ENCODE measurements at places on chromosomes 1 and 21. TPM values are rescaled to one million over a fixed set of nuclear protein-coding genes. Genes with fewer than 3 reads are reported as not detected.

DNA sequence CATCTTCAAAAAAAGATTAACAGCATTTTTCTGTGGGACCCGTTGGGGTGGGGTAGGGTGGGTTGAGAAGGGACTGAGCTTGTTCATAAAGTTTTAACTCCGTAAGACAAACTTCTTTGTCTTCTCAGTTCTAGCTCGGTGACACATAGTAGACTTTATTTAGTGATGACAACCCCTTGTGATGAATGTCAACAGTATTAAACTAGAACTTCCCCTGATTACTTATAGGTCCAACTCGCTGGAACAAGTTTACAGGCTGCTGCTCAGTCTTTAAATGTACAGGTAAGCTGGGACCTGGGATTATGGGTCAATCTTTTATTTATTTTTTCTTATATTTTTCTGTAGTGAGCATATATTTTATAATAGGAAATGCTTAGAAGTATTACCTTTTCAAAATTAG lies 148.4 kb downstream of the CD247 start:
- no peak for DNase-seq

DNA sequence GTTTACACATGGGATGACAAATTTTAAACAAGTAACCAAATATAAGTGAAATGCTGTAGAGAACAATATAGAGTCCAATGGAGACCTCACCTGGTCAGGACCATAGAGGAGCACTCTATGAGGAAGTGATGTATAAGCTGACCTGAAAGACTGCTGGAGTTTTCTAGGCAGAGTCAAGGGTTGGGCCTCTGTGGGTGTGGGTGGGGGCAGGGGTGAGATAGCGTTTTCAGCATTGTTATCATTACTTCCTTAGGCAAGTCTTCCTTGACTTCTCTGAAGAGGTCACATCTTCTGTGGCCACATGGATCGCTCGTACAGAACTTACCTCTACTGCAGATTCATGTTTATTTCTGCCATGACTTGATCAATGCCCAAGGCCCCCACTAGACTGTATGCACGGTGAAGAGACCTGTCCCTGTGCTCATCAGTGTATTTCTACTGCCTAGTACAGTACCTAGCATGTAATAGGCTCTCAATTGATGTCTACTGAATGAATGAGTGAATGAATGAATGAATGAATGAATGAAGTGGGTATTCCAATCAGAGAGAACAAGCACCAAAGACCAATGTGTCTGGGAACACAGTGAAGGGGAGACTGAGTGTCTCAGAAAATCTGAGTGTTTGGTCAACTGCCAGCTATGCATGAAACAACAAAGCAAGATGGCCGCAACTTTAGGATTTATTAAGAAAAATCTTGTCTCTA lies 116.5 kb downstream of the RNF220 start:
- DNase-seq: no peak

- DNase-seq: no peak
Observed at GRCh38 chr1:43447891-43448708, 5.6 kb downstream of the HYI start.

- DNase-seq: no peak
Observed at GRCh38 chr21:42760361-42760950, 107.0 kb downstream of the PDE9A start.

DNA sequence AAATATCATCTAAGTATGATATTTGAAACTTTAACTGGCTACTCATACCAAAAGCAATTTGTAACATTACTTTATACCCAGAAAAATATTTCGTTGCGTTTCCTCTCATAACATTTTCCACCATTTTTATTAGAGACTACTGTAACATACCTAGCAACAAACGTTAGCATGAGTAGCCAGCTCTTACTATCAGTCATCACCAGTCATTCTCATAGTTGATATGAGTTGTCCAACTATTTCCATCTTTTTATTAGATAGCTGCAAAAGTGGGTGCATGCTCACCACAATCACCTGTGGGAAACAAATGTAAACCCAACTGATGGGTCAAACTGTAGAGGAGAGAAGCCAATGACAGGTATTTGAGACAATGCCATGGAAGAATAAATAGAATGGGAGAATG lies 114.6 kb downstream of the AKT3 start:
- DNase-seq: no peak

Gene TNFAIP8L2
- 2.2 TPM for total RNA-seq

DNA sequence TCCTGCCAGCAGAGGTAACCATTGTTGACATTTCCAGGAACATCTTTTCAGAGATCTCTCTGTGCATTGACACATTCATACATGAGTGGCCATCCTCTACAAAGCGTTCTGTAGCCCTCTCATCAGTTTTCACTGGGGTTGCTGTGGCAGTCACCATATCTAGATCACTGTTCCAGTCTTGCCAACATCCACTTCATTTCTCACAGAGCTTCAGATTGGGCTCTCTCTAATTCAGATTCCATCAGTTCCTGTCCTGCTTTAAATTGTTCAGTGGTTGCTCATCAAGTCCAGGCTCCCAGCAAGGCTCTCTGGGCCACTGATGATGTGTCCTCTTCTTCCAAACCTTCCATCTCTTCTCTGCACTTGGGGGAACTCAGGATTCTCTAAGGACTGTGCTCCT lies 173.7 kb downstream of the KCNJ6 start:
- DNase-seq: no peak

GRCh38 chr1:84289169-84289785 lies 12.2 kb upstream of the SAMD13 start:
- DNase-seq: no peak
